NK-92 treated with Interleukin-12 subunit alpha and Interleukin-12 subunit beta, amount 100 ng/mL, for 24 hours (cell line): ENCODE measurements at places on chromosomes 2 and 18.

GRCh38 chr2:234136461-234136860, 86.0 kb downstream of the SPP2 start:
- DNase-seq: no peak

DNA sequence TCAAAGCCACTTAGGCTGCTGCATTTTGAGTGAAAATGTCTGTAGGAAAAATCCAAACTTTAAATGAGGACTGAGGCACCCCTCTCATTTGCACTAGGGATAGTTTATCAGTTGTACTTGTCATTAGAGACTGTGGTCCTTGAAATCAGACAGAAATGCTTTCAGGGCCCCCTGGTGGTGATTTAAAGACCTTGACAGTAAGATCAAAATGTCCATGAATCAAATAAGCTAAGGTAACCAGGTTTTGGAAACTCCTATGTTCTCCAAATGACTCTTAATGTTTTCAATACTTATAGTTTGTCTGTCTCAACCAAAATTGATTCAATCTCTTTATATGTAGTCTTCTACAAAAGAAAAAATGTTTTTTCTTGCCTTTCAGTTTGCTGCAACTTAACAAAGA, 28.8 kb upstream of the DDX18 start:
- peak; percentile 3 for DNase-seq

DNA sequence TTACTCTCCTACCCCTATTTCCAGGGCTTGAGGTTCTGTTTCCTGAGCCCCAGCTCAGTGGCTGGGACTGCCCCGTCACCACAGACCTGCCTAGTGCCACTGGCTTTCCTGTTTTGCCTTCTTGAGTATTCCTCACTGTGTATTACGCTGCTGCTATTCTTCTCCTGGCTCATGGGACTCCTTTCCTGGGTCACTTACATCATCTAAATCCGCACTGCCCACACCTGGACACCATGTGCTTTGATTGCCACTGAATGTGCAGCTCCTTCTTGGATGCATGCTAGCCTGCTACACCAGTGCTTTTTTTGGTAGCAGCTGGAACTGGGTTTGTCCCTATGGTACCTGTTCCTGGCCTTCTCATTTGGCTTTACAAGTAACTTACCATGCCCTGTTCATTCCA, 96.6 kb upstream of the PTPRM start:
- no peak for DNase-seq

- peak; percentile 77 for DNase-seq
Measured at GRCh38 chr18:48952287-48953103, 1.7 kb upstream of the SMAD7 start.

GRCh38 chr18:30852980-30853379, 189.6 kb downstream of the DSC3 start:
- no peak for DNase-seq

GRCh38 chr2:10591207-10591606, 98.6 kb downstream of the NOL10 start:
- no peak for DNase-seq

DNA sequence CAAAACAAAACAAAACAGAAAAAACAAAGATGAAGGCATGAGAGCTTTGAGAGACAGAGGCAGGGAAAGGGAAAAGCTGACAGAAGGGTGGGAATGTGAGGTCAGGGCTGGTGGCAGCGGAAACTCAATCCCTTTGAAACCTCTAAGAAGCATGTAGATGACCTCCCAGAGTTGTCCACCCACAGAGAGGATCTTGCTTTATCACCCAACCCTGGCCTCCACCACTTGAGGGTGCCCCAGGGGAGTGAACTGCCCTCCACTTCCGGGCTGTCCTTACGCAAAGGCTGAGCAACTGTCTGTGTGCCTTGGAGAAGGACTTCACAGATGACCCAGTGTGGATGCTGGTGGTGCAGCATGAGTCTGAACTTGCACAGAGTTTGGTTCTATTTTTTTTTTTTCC, 26.7 kb downstream of the PDCL3 start:
- no peak for DNase-seq

- no peak for DNase-seq
Measured at GRCh38 chr2:21382701-21383520, 259.1 kb downstream of the TDRD15 start.

- no peak for DNase-seq
Measured at GRCh38 chr18:58578835-58579560, 49.9 kb downstream of the ALPK2 start.
